Esophagus squamous epithelium (tissue), 5 donors: ENCODE measurements at places on chromosomes 6 and 20.

DNA sequence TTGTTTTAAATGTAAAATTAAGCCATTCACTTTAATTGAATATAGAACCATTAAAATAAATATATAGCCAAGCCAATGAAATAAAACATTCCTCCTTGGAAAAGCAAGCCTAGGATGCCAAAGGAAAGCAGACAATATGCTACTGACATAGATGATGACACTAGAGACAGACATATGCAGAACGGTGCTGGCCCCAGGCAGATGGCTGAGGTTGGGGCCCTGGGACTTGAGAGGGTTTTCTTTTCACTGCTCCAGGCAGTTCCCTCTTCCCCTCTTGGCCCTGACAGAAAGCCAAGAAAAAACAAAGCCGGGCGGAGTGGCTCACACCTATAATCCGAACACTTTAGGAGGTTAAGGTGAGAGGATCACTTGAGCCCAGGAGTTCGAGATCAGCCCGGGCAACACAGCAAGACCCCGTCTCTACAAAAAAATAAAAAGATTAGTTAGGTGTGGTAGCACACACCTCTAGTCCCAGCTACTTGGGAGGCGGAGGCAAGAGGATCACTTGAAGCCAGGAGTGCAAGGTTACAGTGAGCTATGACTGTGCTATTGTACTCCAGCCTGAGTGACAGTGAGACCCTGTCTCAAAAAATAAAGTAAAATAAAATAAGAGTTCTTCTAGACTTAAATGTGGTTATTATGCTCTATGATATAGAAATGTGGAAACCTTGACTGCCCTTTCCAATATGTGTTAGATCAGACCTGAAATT is 31.2 kb downstream of the FASTKD5 start:
- no peak for DNase-seq

DNA sequence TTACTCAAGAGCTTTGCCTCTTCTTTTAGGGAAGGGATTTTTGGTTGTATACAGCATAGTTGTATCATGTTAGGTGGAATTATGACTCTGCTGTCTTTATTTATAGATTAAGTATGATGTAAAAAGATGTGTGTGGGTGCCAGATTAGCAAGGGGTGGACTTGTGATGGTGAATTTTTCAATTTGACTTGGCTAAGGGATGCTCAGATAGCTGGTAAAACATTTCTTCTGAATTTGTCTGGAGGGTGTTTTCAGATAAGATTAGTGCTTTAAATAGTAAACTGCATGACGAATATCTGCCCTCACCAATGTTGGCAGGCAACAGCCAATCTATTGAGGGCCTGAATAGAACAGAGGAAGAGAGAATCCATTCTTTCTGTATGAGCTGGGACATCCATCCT is 173.3 kb upstream of the TNFAIP3 start:
- DNase-seq = no peak

DNA sequence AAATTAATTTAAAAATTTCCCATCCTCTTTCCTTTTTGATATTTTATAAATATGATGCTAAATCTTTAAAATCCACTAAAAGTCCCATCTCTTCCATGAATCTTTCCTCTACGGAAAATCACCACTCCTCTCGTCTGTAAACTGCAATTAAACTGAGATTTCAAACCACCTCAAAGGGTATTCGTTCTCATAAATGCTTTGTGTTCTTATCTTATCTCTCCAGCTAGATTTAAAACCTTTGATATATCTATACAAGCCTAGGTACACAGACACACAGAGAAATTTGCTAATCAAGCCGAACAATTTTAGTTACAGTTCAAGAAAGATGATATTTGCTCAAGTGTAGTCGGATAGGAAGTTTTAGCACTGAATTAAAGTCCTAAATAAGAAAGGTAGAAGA is 214.6 kb upstream of the PRDM1 start:
- no peak for DNase-seq

GRCh38 chr20:42714298-42715141 is 475.2 kb downstream of the PTPRT start:
- no peak for DNase-seq
